ENCODE measurements at places on chromosomes 12 and 14. TPM values are rescaled to one million over a fixed set of nuclear protein-coding genes. Genes with fewer than 3 reads are reported as not detected.

DNA sequence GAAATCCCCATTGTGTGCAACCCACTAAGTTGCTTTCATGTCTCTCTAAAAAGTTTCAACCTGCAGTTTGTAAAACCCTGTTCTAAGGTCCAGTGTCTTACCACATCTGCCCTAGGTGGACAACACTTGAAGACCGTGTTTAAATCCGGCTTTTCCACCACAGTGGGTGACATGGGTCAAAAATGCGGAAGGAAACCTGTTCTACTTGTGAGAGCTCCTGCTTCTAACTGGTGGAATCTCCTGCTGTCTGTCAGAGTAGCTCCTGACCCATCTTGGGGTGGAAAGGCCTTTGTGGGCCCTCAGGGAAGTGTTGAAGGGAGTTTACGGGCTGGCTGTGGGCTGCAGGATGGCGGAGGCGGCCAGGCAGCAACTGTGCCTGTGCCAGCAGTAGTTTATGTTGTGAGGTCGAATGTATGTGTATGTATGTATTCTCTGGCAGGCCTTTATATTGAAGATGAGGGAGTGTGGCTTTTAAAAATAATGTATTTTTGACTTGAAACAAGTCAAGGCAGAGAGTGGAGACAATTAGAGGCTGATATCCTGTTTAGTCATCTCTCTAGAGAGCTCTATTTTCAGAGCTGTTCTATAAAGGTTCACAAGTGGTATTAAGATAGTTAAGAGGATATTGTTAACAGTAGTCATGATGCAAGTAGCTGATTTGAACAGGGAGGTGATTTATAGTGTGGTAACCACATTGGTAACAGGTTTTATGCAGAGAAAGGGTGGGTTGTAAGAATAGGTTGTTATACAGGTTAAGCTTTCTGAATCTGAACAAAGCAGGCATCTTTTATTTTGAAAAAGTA lies 67.0 kb downstream of the PRKCH start:
- DNase-seq, result peak; percentile 84

DNA sequence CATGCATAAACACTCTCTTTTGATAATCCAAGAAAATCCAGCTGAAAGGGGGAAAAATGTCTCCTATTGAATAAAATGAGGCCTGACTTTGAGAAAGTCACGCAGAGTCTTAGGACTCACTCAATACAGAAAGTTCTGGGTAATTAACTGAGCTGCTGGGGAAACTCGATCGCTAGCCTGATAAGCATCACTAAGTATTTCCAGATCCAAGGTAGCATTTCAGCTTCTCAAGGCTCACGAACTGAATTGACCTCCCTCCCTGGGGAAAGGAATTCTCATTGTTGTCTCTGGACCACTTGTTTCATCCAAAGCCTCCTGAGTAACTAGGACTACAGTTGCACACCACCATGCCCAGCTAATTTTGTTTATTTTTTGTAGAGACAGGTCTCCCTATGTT lies 13.8 kb upstream of the ANAPC5 start:
- no peak for DNase-seq

GRCh38 chr12:128810182-128811127 lies 13.3 kb downstream of the SLC15A4 start:
- DNase-seq, result peak; percentile 65

DNA sequence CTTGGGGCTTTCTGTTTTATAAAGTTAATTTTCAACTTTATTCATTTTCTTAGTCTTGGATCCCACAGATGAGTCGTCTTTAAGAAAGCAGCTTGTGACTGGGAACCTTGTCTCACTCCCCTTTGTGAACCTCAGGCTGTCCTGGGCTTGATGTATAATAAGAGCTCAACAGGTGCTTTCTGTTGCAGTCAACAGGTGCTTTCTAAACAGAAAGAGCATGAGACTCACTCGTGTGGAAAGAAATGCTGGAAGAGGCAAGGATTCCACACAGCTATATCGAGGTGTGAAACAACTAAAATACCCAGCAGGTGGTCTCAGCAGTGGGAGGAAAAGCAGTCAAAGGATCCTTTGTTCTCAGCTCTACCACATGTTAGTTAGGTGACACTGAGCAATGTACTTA lies 398.9 kb downstream of the EGLN3 start:
- DNase-seq, result no peak

DNA sequence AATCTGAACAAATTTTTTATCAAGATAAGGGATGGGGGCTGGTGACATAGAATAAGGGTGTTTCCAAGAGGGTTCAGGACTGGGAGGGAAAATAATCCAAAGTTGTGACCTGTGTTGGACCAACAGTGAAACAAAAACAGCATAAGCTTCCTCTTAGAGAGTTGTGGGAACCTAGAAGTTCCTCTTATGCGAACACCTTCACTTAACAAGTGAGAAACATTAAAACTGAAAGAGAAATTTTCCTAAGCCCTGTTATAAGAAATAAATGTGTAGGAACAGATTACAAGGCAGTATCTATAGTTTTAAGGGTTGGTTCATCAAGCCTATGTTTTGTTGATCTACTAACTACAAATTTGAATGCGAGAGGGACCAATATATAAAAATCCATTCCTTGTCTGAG lies 58.4 kb downstream of the LLPH start:
- DNase-seq, result no peak

DNA sequence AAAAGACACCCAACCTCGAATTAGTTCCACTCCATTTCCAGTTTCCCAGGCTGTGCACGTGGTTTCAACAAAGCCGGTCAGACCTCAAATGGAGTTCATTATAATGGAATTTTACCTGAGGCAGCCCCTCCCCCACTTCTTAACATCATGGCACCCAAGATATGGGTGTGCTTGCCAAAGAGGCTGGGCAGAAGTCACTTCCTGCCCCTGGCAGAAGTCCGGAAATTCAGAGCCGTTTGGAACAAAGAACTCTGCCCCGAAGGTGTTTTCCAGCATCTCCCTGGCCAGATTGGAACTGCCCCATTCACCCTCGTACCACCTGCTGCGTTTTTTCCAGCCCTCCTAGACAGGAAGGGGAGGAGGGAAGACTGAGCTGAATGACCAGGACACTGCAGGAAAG lies 8.2 kb downstream of the VDR start:
- DNase-seq, result no peak

GRCh38 chr12:3371018-3371417 lies 120.0 kb upstream of the PRMT8 start:
- DNase-seq, result no peak

- DNase-seq, result no peak
Observed at GRCh38 chr14:43647302-43647701, 859.8 kb downstream of the FSCB start.

- no peak for DNase-seq
Observed at GRCh38 chr14:21352587-21352986, 31.2 kb downstream of the SUPT16H start.

DNA sequence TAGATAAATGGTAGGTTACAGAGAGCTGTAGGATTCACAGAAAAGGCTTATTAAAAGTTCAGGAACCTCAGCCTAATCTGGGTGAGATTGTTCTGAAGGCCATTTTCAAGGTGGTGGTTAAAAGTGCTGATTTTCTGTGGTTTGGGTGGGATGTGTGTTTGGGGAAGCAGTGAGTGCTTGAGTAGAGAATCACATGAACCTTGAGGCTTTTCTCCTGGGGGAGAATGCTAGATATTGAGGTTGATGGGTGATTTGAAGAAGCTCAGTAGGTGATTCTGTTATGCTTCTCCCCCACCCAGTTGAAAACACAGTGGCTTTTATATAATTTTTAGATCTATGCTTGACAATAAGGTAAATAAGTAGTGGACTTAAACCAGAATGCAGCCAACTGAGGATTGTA lies 420.9 kb downstream of the PCNX1 start:
- no peak for DNase-seq

DNA sequence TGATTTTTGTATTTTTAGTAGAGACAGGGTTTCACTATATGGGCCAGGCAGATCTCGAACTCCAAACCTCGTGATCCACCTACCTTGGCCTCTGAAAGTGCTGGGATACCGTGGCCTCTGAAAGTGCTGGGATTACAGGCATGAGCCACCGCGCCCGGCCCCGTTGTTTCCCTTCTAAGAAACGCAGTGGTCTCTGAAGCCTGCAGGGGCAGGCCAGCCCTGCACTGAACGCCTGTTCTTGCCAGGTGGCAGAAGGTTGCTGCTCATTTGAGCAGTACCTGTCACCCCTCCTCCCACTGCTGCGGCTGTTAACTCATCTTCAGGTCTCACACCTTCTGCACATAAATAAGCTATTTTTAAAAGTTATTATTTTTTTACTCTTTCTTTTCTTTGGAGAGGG lies 24.3 kb downstream of the GPRC5A start:
- no peak for DNase-seq

- no peak for DNase-seq
Observed at GRCh38 chr14:48725051-48725734, 861.0 kb downstream of the RPS29 start.

- no peak for DNase-seq
Observed at GRCh38 chr12:76226397-76226796, 121.8 kb downstream of the BBS10 start.

- no peak for DNase-seq
Observed at GRCh38 chr14:86756521-86757190, 1226.7 kb downstream of the FLRT2 start.

GRCh38 chr14:91273885-91274273 lies 29.4 kb upstream of the GPR68 start:
- DNase-seq, result no peak

DNA sequence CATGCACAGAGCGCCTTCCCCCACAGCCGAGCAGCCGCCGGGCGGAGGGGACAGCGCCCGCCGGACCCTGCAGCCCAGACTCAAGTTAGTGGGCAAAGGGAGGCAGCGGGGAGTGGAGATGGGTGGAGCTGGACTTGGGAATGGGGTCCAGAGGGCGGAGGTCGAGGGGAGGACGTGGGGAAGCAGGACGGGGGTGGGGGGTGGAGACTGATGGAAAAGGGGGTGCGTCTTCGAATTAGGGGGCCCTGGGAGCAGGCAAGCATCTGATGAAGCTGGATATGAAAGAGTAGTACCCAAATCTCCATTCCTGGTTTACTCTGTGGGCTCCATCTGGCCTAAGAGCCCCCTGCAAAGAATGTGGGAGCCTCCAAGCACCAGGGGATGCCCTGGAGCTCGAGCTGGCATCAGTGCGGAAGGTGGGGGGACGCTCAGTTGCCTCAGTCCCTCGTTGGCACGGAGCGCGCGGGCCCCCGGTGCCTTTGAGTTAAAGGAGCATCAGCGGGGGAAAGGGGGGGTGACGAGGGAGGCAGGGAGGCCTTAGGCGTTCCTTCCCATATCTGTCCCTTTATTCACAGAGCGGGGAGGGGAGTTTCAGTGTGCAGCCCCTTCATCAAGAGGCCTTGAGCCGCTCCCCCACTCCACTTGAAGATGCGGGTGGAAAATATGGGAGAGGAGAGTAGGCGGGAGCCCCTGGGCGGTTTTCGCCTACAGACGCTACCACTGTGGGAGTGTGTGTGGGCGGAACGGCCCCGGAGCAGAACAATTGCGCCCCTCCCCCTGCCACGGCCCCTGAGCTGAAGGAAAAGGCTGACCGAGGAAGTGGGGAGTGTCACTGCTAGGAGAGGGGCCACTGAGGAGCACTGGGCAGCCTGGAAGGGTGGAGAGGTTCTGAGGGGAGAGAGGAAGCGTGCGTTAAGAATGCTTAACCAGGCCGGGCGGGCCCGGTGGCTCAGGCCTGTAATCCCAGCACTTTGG lies 644 bp downstream of the NAB2 start:
- peak; percentile 54 for DNase-seq

DNA sequence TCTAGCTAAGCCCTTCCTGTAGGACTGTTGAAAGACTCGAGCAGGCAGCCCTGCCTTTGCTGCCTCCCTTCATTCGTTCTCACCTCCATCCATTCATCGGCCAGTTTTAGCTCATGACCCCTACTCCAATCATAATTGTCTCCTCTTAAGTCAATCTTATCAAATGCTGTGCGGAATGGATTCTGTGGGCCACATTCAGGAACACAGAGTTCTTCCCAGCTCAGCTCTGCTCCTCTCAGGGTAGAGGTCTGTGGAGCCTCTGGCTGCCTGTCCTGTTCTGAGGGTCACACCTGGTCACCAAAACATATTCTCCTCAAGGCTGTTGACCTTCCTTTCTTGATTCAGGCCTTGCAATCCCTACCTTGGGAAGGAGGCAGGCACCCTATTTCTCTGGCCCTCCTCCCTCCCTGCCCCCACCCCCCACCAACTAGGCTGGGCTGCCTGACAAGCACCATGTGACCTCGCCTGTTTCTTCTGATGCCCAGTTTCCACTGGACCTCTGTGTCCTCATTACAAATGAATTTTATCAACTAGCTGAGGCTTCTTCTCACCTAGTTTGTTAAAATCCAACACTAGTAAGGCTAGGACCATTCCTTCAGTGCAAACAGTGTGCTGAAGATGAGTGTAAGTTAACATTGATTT lies 3.5 kb downstream of the SMCO2 start:
- DNase-seq, result no peak

DNA sequence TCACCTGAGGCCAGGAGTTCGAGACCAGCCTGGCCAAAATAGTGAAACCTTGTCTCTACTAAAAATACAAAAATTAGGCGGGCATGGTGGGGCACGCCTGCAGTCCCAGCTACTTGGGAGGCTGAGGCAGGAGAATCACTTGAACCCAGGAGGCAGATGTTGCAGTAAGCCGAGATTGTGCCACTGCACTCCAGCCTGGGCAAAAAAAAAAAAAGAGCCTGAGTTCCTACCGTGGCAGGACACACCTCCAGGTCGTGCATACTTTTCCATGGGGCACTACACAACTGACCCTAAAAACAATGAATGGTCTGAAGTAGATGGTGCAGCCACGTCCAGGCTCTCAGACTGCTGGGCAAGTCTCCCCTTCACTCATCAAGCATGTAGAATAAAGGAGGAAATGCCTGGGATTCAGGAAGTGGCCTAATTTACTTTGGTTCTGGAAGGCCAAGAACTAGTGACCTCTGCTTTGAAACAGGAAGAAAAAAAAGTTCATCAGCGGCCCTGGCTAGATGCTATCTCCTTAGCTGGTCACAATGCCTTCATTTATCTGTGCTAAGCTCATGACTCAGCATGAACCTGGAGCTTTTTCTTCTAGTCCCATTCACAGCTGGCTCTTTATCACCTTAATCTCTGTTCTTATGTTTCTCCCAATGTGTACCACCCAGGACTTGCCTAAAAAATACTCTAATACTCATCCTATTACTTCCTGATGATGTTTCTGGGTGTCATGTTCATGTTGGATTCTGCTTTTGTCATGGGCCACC lies 55.8 kb upstream of the OR6J1 start:
- no peak for DNase-seq

- no peak for DNase-seq
Observed at GRCh38 chr12:13193505-13194231, 2.9 kb upstream of the EMP1 start.

GRCh38 chr12:101772012-101772775 lies 32.9 kb upstream of the SYCP3 start:
- no peak for DNase-seq

The LRRC43 gene
- total RNA-seq, result not detected

The REM2 gene
- 0.13 TPM for total RNA-seq

The RNF212B gene
- total RNA-seq, result not detected

The NFATC4 gene
- 21.6 TPM for total RNA-seq

The KSR2 gene
- total RNA-seq, result under 0.01 TPM

The C14orf132 gene
- total RNA-seq, result 8.1 TPM

The KLRD1 gene
- total RNA-seq, result not detected

The SCAF11 gene
- 91.9 TPM for total RNA-seq

The PTPRQ gene
- total RNA-seq, result 16.6 TPM

The ARHGEF25 gene
- 14.6 TPM for total RNA-seq
